HCEC 1CT (cell line): ENCODE measurements at places on chromosomes 2 and 18.

- no peak for DNase-seq
Observed at GRCh38 chr2:129925381-129925780, 54.1 kb upstream of the RAB6C start.

- DNase-seq, result no peak
Observed at GRCh38 chr2:77521548-77521891, 656 bp downstream of the LRRTM4 start.

- no peak for DNase-seq
Observed at GRCh38 chr2:143026411-143027054, 102.7 kb upstream of the ARHGAP15 start.

DNA sequence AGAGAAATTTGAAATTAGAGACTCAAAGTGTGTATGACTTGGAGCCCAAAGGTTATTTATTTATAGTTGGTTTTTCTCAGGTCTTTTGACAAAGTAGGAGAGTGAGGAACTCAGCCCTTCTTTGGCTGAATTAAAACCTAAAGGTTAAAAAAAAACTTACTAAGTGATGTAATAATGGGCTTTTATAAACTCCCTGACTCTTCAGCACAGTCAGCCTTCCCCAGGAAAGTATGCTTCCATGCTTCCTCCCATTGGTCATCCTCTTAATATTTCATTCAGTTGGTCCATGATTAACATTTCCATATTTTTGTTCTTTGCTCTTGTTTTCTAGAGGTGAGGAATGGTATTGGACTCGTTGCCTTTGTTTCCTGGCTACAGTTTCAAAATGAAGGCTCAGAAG, 7.2 kb downstream of the ARPC2 start:
- no peak for DNase-seq

DNA sequence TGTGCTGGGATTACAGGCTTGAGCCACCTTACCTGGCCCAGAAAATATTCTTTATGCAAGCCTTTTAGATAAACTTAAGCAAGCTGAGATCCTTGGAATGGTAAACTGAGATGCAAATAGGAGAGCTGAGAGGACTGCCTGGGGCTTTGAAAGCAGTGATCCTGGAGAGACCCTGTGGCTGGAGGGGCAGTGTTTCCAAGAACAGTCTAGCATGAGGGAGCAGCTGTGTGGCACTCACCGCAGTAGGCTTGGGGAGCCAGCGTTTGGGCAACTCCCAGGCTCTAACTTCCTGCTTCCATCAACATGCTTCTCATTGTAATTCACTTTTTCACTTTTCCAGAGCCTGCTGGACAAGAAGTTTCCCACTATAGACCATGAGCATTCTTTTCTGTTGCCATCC, 144.1 kb upstream of the CELF4 start:
- DNase-seq, result no peak

- DNase-seq, result no peak
Observed at GRCh38 chr2:253202-253638, 10.6 kb downstream of the SH3YL1 start.

DNA sequence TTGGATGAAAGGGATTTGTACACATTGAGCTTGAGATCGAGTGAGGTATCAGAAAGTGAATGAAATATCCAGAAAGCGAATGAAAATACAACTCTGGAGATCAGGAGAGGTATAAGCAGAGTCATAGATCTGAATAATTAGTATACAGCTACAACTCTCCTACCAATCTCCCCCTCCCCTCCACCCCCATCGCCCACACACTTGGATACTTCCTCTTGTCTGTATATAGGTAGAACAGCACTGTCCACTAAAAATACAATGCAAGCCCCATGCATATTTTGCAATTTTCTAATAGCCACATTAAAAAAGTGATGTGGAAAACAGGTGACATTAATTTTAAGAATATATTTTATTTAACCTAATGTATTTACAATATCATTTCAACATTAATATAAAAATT, 23.7 kb upstream of the WIPF1 start:
- no peak for DNase-seq

DNA sequence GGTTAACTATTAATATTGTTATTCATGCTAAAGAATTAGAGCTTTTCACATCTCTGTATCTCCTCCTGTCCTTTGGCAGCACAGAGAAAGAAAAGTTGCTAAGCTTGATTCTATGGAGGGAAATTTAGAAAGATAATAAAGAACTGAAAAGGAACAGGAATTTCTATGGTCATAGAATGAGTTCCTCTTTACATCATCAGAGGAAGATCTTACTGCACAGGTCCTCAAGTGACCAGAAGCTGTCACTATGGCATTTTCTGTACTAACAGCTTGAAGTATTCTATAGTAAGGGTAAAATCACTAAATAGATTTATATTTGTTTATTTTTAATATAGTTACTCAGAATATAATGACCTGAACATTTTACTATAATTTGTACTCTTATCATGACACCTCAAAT, 6.0 kb upstream of the PRKD3 start:
- no peak for DNase-seq
